ENCODE measurements at places on chromosomes 4 and X.
A peak's percentile ranks its signal among the peaks of the same experiment; 100 is the strongest.

DNA sequence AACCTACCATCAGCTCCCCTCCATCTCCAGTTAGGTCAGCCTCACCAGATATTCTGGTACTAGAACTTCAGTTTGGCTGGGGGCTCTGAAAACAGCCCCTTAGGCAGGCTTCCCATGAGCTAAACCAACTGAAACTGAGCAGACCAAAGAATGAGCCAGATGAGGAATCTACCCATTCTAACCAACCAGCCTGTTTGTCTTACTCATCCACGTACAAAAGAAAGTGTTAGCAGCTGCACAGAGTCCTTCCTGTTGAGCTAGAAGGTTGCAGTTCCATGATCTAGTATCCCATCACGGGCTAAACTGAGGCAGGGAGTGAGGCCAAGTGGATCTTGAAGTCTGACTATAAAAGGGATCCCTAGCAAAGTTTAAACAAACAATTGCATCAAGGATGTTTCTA, 17.5 kb downstream of the MAGEA9B start:
- no peak for DNase-seq

- DNase-seq: no peak
Observed at GRCh38 chr4:25951390-25951952, 37.5 kb downstream of the SMIM20 start.

- no peak for DNase-seq
Observed at GRCh38 chr4:86279293-86279960, 80.4 kb downstream of the MAPK10 start.

- peak; percentile 90 for DNase-seq
Observed at GRCh38 chrX:101097546-101098453, at the start of gene CENPI. TSS of gene CENPI (plus strand) at chrX:101098204. CDS start at chrX:101101071, 2,867 bp downstream.
